ENCODE measurements at places on chromosomes 7 and 10. TPM values are rescaled to one million over a fixed set of nuclear protein-coding genes. Genes with fewer than 3 reads are reported as not detected.

- no peak for DNase-seq
Observed at GRCh38 chr7:17448479-17449423, 150.3 kb downstream of the AHR start.

DNA sequence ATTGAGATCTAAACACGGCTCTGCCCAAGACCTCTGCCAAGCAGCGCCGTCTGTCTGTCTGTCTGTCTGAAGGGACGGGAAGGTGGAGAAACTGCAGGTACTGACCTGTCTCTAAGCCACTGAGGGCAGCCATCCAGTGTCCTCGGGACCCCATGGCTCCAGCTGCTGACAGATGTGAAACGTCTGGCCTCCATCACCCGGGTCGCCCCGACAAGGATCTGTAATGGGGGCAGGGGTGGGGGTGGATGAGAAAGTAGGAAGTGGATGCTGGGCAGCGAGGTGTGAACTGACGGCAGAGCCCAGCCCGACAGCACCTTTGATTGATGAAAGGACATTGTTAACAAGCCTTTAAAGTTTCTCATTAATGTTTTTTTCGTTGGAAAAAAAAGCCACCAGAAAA is 193.1 kb downstream of the EBF3 start:
- DNase-seq: no peak

- no peak for DNase-seq
Observed at GRCh38 chr7:112130729-112131410, 75.3 kb downstream of the DOCK4 start.

DNA sequence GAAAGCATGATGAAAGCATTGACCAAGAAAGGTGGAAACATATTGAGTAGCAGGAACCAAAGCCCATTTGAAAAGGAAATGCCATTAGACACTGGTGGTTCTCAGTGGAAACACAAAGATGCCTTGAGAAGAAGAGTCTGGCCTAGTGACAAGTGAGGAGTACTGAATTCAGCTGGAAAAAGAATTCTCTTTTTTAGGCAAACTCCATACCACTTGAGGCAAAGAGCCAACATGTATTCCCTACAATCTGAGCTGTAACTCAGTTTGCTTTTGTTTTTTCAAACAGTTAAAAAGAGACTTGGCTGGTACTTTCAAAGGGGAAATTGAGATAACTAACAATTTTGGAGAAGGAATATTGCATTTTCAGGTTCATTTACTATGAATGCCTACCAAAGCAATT is 624.0 kb downstream of the NRG3 start:
- no peak for DNase-seq

ABCC2 gene
- 0.72 TPM for total RNA-seq

- DNase-seq: no peak
Observed at GRCh38 chr10:12757351-12757750, 244.2 kb downstream of the CCDC3 start.

Measured in heart left ventricle (tissue), 16 donors.